Activated CD4-positive, alpha-beta T cell treated with anti-CD3 and anti-CD28 coated beads, Interleukin-2, amount 10 ng/mL, durations not matched to agents 7 days and 5 days (primary cell): ENCODE measurements at places on chromosomes 11 and 22. TPM values are rescaled to one million over a fixed set of nuclear protein-coding genes. Genes with fewer than 3 reads are reported as not detected.
A peak's percentile ranks its signal among the peaks of the same experiment; 100 is the strongest.

ANO3 gene
- not detected for total RNA-seq

DNA sequence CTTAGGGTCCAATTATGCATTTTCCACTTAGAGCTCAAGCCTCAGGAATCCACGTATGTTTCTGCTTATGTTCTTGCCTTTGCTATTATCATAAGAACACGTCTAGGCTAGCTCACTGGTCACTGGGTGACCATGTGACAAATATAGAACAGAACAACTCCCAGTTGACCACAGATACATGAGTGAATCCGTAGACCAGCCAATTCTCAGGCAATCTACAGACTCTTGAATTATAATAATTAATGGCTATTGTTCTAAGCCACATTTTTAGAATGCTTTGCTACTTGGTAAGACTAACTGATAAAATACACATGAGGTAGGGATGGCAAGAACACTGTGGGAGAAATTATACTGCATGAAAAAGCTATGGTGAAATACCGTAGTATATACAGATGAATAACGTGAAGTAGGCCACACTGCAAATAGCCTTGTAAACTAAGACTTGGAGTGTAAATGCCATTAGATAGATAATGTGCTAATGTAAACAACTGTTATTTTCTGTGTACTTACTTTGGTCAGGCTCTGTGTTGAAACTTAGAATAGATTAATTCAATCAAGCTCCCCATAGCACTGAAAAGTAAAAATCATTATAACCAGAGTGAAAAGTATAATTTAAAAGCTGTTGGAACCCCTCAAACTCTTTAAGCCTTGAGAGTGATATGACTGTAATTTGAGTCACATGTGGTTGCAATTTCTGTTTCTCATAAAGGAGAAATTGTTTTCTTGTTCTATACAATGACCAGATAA is 366.2 kb upstream of the CCDC179 start:
- no peaks in the 10 kb centered on the region for H3K27me3 ChIP-seq
- H3K4me3 ChIP-seq: no peak overlapping the region
- no peaks in the 10 kb centered on the region for H3K36me3 ChIP-seq
- no peak for DNase-seq
- H3K4me1 ChIP-seq: no peaks in the 10 kb centered on the region

JHY gene
- 3.1 TPM for total RNA-seq

OR4A16 gene
- total RNA-seq: not detected

AASDHPPT gene
- total RNA-seq: 30.5 TPM

- DNase-seq: no peak
- H3K36me3 ChIP-seq: no peaks in the 10 kb centered on the region
- no peak overlapping the region for H3K4me3 ChIP-seq
- H3K27ac ChIP-seq: no peak overlapping the region
Observed at GRCh38 chr11:34653851-34654482, 33.1 kb downstream of the EHF start.

GRCh38 chr11:48148749-48149148 is 67.9 kb upstream of the OR4B1 start:
- no peak overlapping the region for H3K4me3 ChIP-seq
- H3K4me1 ChIP-seq: peaks cover 14% of the 10 kb centered on the region
- DNase-seq: no peak
- H3K27ac ChIP-seq: no peak overlapping the region
- peaks cover 89% of the 10 kb centered on the region for H3K36me3 ChIP-seq
- H3K27me3 ChIP-seq: no peaks in the 10 kb centered on the region

PGR gene
- not detected for total RNA-seq

GRCh38 chr11:73968356-73968966 is 14.2 kb downstream of the UCP2 start:
- no peaks in the 10 kb centered on the region for H3K27me3 ChIP-seq
- peaks cover 66% of the 10 kb centered on the region for H3K4me1 ChIP-seq
- no peak overlapping the region for H3K4me3 ChIP-seq
- peak overlapping the region; percentile 32 for H3K27ac ChIP-seq
- peaks cover 11% of the 10 kb centered on the region for H3K36me3 ChIP-seq

AP5B1 gene
- 17.4 TPM for total RNA-seq

OR52I1 gene
- not detected for total RNA-seq

GRCh38 chr11:61505640-61506155 is 2.9 kb upstream of the LRRC10B start:
- no peak for DNase-seq
- H3K27ac ChIP-seq: no peak overlapping the region
- H3K36me3 ChIP-seq: no peaks in the 10 kb centered on the region
- peaks cover 30% of the 10 kb centered on the region for H3K27me3 ChIP-seq

DNA sequence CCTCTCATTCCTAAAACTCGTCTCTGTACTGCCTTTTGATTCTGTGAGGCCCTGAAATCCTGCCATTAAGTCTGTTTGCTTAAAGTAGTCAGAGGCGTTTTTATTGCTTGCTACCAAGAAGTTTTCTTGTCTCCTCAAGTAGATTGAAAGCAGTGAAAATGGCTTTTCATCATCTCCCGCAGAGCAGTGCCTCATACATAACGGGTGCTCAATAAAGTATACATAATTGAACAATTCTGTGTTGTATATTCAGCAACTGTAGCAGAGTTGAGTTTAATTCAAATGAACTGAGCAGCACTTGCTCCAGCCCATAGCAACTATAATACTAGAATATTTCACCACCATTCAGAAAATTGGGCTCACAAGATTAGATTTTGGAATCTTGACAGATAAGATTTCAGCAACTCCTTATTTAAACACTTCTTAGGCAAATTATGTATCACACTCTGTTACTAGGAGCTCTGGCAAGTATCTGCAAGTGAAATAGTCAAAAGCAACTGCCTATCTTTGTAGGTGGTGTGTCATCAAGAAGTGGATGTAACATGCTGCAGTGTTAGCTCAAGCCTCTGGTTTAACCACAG is 20.0 kb downstream of the FIBIN start:
- no peaks in the 10 kb centered on the region for H3K27me3 ChIP-seq
- DNase-seq: no peak
- H3K4me3 ChIP-seq: no peak overlapping the region
- H3K36me3 ChIP-seq: no peaks in the 10 kb centered on the region
- H3K4me1 ChIP-seq: no peaks in the 10 kb centered on the region

TRIOBP gene
- 53.5 TPM for total RNA-seq

RAG2 gene
- not detected for total RNA-seq

GRCh38 chr11:63243533-63243932 is at the start of gene SLC22A25:
TSS of gene SLC22A25 (minus strand) at chr11:63243599. CDS start at chr11:63229652, 13,947 bp downstream.
- no peak for DNase-seq
- no peaks in the 10 kb centered on the region for H3K36me3 ChIP-seq
- H3K4me3 ChIP-seq: no peak within 1 kb of the TSS
- no peak within 1 kb of the TSS for H3K27ac ChIP-seq

FGF4 gene
- not detected for total RNA-seq

CASP1 gene
- total RNA-seq: 106 TPM

DNA sequence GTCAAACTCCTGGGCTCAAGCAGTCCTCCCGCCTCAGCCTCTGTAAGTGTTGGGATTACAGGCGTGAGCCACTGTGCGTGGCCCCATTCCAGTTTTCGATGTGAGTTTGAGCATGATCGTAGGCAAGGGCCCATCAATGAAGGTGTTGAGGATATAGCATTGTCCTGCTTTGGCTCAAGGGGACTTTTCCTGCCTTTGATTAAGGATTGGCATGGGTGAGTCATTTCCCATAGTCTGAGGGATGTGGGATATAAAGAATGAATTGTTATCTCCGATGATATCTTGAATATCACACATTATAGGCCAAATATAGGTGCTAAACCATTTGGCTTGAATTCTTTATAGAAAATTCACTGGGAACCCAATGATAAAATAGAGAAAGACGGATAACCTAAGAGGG is 30.4 kb downstream of the STIM1 start:
- no peaks in the 10 kb centered on the region for H3K27me3 ChIP-seq
- no peak for DNase-seq
- H3K4me3 ChIP-seq: no peak overlapping the region

KRTAP5-1 gene
- total RNA-seq: not detected

GRIK4 gene
- not detected for total RNA-seq

DNA sequence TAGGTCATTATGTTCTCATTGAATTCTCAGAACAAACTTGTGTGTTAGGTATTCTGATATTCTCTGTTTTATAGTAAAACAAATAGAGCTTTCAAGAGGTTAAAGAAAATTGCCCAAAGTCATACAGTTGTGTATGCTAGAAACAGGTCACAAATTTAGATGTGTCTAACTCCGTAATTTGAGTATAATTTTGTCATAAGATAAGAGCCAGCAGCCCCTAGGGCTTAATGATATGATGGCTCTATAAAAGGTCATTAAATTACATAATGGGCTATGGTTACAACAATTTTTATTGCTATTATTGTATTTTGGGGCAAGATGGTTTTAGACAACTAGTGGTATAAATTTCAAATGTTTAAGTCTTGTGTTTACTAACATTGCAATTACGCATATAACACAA is 701.9 kb downstream of the LUZP2 start:
- no peaks in the 10 kb centered on the region for H3K36me3 ChIP-seq
- DNase-seq: no peak
- H3K27me3 ChIP-seq: no peaks in the 10 kb centered on the region

GRCh38 chr22:35313311-35314121 is 13.8 kb downstream of the TOM1 start:
- H3K27me3 ChIP-seq: no peaks in the 10 kb centered on the region
- peak overlapping the region; percentile 22 for H3K27ac ChIP-seq
- no peaks in the 10 kb centered on the region for H3K36me3 ChIP-seq
- peaks cover 63% of the 10 kb centered on the region for H3K4me1 ChIP-seq
- no peak for DNase-seq

DNA sequence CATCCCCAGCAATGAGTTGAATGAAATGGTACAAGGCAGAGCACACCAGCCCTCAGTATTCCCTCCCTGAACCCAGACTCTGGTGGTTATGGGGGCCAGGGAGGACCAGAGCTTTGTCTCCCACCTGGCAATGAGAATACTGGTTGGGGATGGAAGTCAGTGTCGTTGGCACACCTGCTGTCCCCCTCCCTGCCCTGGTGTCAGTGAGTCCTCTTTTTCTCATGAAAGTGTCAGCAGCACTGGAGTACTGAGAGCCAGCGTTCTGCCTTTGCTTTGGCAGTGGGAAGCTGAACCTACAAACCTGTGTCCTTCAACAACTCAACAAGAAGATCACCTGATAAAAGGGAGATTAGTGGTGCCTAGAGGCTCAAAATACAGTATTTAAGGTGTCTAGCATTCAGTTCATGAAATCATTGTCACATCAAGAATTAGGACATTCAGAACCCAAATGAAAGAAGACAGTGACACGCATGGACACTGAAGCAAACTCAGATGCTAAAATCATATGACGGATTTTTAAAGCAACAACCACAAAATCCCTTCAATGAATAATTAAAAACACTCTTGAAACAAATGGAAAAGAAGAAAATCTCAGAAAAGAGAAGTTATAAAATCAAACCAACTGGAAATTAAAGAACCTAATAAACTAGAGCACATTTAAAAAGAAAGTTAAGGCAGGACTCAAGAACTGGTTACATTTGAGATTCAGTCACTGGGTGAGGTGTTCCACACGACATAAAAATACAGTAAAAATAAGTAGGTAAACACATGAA is 77.5 kb upstream of the VPREB1 start:
- H3K27me3 ChIP-seq: peaks cover 11% of the 10 kb centered on the region
- peaks cover 14% of the 10 kb centered on the region for H3K4me1 ChIP-seq
- H3K27ac ChIP-seq: no peak overlapping the region

TENM4 gene
- total RNA-seq: not detected

- no peaks in the 10 kb centered on the region for H3K27me3 ChIP-seq
- H3K27ac ChIP-seq: no peak overlapping the region
Observed at GRCh38 chr22:50574383-50574755, 3.9 kb downstream of the CPT1B start.

TLCD5 gene
- total RNA-seq: 0.42 TPM

GRCh38 chr11:63866211-63866610 is 27.3 kb downstream of the MARK2 start:
- peaks cover 81% of the 10 kb centered on the region for H3K4me1 ChIP-seq
- peak overlapping the region; percentile 67 for H3K4me3 ChIP-seq
- peaks cover 50% of the 10 kb centered on the region for H3K36me3 ChIP-seq
- peak; percentile 85 for DNase-seq
- no peaks in the 10 kb centered on the region for H3K27me3 ChIP-seq

- no peaks in the 10 kb centered on the region for H3K4me1 ChIP-seq
- peaks cover 2% of the 10 kb centered on the region for H3K27me3 ChIP-seq
- no peak for DNase-seq
- H3K36me3 ChIP-seq: no peaks in the 10 kb centered on the region
- no peak overlapping the region for H3K27ac ChIP-seq
Observed at GRCh38 chr22:39183991-39184585, 31.6 kb upstream of the CBX7 start.

- H3K36me3 ChIP-seq: peaks cover 4% of the 10 kb centered on the region
- H3K4me3 ChIP-seq: peak overlapping the region; percentile 87
- no peaks in the 10 kb centered on the region for H3K27me3 ChIP-seq
- H3K27ac ChIP-seq: peak overlapping the region; percentile 97
Observed at GRCh38 chr11:68842427-68843051, 823 bp upstream of the CPT1A start.

RFPL2 gene
- 0.30 TPM for total RNA-seq

LRRC51 gene
- total RNA-seq: 9.3 TPM

OR51B5 gene
- not detected for total RNA-seq

MRPL16 gene
- 78.3 TPM for total RNA-seq

GRCh38 chr22:20551805-20552442 is 44.5 kb downstream of the MED15 start:
- H3K36me3 ChIP-seq: peaks cover 70% of the 10 kb centered on the region
- H3K27me3 ChIP-seq: no peaks in the 10 kb centered on the region
- H3K4me3 ChIP-seq: peak overlapping the region; percentile 35
- peak overlapping the region; percentile 93 for H3K27ac ChIP-seq

DNA sequence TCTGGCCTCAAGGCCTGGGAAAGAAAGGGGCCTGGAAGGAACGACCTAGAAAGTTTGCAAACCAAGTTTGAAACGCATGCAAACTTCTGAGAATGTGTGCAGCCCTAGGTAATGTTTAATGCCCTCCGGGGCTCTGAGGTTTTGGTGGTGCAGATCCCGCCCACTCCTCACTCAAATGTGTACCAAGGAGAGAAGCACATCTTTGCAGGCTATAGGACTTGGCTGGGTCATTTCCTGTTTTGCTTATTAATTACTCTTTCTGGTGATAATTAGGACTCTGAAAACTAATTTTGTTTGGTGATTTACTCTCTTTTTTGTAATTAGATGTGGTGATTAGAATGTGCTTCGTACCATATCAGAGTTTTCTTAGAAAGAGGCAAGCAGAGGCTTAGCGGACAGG is 625.9 kb upstream of the CADM1 start:
- no peak for DNase-seq
- no peak overlapping the region for H3K27ac ChIP-seq
- H3K4me1 ChIP-seq: no peaks in the 10 kb centered on the region
- H3K36me3 ChIP-seq: no peaks in the 10 kb centered on the region
